ENCODE measurements at places on chromosomes 16 and 17.

GRCh38 chr17:16938496-16939207 is 33.3 kb downstream of the TNFRSF13B start:
- no peak for DNase-seq

GRCh38 chr17:80082403-80083135 is 18.8 kb upstream of the GAA start:
- DNase-seq: peak; percentile 88

DNA sequence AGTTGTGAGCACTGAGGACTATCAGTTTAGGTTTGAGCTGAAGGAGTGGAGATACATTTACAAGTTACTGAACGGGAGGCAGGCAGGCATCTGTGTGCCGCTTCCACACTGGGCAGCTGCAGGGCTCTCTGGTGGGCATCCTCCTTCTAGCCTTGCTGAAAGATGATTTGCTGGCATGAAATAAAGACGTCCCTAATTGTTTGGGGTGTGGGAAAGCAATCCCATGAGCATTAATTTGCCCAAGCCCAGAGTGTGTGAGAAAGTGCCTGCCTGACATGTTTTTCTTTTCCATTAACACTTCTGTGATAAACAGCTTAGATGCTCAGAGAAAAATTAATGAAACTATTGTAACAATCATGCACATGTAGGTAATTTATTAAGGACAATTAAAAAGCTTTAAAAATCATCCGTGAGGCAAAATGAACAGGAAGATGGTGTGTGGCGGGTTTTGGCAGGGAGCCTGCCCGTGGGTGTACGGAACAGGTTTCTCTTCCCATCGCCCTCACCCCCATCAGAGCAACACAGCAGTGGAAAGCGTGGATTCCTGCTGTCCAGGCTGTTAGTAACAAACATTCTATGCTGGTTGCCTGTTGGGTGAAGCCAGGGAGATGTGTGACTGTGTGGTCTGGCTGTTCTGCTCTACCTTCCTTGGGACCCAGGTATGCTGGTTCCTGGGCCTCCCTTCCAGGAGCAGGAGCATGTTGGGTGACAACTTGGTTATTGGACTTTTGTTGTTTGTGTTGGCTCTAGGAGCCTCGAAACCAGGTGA is 191.9 kb downstream of the MSI2 start:
- DNase-seq: no peak

GRCh38 chr16:77696149-77696548 is 26.2 kb upstream of the NUDT7 start:
- DNase-seq: no peak

DNA sequence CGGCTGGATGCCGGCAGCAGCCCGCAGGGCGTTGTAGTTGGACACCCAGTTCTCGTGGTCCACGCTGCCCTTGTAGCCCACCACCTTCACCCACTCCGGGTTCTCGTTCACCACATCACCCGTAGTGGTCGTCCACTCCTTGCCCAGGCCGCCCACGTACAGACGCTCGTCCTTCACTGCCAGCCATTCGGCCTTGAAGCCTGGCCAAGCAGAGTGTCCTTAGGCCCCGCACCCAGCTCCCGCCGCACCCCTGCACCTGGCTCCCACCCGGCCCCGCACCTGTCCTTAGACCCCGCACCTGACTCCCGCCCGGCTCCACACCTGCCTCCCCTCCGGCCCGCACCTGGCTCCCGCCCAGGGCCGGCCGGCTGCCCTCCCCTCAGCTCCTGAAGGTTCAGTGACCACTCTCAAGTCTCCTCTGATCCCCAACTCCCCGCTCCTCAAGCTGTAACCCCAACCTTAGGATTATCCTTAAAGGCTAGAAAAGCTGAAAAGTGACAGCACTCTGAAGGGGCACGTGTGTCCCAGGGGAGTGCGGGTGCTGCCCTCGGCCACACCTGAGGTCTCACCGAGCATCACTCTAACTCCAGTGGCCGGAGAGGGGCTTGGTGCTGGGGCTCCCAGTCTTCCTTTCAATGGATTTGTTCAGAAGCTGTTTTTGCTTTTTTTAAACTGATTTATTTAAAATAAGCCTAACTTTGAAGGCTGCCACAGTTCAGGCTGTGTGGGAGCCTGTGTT is 14.4 kb downstream of the CANT1 start:
- DNase-seq: no peak

DNA sequence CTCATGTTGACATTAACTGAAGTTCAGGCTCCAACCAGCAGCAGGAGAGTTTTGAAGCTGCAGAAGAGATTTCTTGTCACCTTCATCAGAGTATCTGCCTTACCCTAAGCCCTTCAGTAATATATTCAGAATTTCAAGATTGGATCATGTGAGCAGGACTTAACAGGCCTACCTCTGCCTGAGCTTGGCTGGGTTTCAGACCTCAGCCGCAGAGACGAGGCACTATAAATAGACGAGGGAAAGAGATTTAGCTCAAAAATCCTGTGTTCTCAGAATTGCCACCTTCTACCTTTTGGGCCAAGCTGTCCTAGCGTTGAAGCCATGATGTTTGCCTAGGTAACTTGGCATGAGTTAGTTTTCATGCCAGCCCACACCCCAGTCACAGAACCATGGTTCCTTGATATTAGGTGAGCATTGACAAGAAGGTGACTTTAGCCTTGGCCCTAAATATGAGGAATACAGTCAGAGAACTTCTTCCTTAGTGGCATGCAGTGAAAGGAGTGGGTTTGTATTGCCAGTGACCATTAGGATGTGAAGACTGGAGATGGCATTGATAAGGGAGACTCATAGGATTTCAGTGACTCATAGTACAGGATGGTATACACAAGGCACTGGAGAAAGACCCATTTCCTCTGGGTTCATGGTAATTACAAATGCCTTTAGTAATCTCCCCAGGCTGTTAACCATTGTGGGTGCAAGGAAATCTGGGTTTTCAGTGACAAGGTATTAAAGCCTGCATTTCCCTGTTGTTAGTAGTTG is 224.3 kb downstream of the MSI2 start:
- peak; percentile 32 for DNase-seq

GRCh38 chr16:46859719-46860152 is 24.4 kb upstream of the GPT2 start:
- DNase-seq: peak; percentile 87

Data from GM03348 (cell line).